ENCODE measurements at places on chromosomes 2 and 18. TPM values are rescaled to one million over a fixed set of nuclear protein-coding genes. Genes with fewer than 3 reads are reported as not detected.

The ARHGAP28 gene
- total RNA-seq = 0.02 TPM

The LIMS4 gene
- 0.57 TPM for total RNA-seq

The SNRNP200 gene
- total RNA-seq = 113 TPM

The TMEM18 gene
- 40.8 TPM for total RNA-seq

The CYP1B1 gene
- 4.2 TPM for total RNA-seq

The PROM2 gene
- total RNA-seq = not detected

The MOGAT1 gene
- not detected for total RNA-seq

The PAIP2B gene
- total RNA-seq = 0.26 TPM

The PSD4 gene
- 14.6 TPM for total RNA-seq

The MREG gene
- total RNA-seq = 4.9 TPM

The ANKRD23 gene
- total RNA-seq = 1.5 TPM

The UGT1A4 gene
- total RNA-seq = 0.12 TPM

The CCDC195 gene
- not detected for total RNA-seq

The DSC1 gene
- not detected for total RNA-seq

The FRZB gene
- 0.12 TPM for total RNA-seq

The CLASP1 gene
- 17.8 TPM for total RNA-seq

The EPG5 gene
- 3.8 TPM for total RNA-seq

The QPCT gene
- 20.4 TPM for total RNA-seq

The OTOS gene
- not detected for total RNA-seq

The CDKL4 gene
- not detected for total RNA-seq

The SLC38A11 gene
- not detected for total RNA-seq

The DCC gene
- not detected for total RNA-seq

The SERPINB3 gene
- not detected for total RNA-seq

The CHST9 gene
- not detected for total RNA-seq

The CTNNA2 gene
- 0.23 TPM for total RNA-seq

The ELP2 gene
- total RNA-seq = 36.1 TPM

The CIB4 gene
- total RNA-seq = 0.38 TPM

The ERBB4 gene
- total RNA-seq = not detected

The NCKAP5 gene
- 0.90 TPM for total RNA-seq

The ABHD1 gene
- total RNA-seq = 1.6 TPM

The ITGB6 gene
- 0.58 TPM for total RNA-seq

The ACOXL gene
- total RNA-seq = not detected

The AQP12A gene
- not detected for total RNA-seq

The PLCD4 gene
- total RNA-seq = 0.29 TPM

The WDR12 gene
- total RNA-seq = 70.2 TPM

The HOXD4 gene
- total RNA-seq = 0.67 TPM

The TMEM200C gene
- total RNA-seq = not detected

The C2orf80 gene
- not detected for total RNA-seq

The HOXD1 gene
- total RNA-seq = 0.06 TPM

The PDE1A gene
- 0.11 TPM for total RNA-seq

All from A549 treated with Mapracorat at 1 μM for 4 hours (cell line).